ENCODE measurements at places on chromosomes 3 and 15.

DNA sequence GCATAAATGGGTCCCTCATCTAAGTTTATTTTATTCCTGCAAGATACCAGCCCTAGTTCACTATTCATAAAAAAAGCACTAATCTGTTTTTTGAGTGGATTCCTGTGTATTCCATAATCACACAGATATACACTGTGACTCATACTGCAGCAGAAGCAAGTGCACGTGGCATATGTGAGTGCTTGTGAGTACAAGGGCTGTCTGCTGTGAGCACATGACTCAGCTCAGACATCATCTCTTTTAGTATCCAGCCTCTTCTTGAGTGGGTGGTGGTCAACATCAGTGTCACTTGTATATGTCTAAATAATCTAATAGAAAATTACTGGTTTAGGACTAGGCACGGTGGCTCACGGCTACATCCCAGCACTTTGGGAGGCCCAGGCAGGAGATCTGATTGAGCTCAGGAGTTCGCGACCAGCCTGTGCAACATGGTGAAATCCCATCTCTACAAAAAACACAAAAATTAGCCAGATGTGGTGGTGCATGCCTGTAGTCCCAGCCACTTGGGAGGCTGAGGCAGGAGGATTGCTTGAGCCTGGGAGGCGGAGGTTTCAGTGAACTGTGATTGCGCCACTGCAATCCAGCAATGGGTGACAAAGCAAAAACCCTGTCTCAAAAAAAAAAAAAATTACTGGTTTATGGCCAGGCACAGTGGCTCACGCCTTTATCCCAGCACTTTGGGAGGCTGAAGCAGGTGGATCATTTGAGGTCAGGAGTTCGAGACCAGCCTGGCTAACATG is 49.8 kb downstream of the NIPA2 start:
- DNase-seq: peak; percentile 80

DNA sequence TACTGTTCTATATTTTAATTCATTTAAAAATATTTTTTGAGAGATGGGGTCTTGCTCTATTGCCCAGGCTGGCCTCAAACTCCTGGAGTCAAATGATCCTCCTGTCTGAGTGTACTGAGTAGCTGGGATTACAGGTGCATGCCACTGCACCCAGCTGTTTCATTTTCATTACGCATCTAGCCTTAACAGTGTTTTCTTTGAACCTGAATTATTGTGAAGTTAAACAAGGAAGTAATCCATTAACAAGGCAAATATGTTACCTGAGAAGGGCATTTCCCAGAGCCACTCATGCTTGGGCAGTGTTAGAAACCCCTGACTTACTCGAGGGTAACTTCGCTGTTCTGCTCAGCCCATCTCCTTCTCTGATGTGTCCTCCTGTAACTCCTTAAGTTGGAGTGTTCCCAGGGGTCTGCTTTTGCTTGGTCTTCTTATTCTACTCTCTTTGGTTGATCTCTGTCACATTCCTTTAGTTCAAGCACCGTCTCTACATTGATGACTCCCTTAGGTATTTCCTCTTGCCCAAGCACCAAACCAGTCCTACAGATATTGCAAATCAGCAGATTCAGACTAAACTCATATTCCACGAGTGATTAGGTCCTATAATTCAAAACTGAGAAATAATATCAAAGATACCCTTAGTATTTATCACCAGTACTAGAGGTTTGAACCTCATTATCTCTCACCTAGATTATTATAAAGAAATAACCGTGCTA is 107.9 kb downstream of the STAC start:
- DNase-seq: no peak

GRCh38 chr15:23762026-23762425 is 74.9 kb upstream of the NDN start:
- DNase-seq: no peak

DNA sequence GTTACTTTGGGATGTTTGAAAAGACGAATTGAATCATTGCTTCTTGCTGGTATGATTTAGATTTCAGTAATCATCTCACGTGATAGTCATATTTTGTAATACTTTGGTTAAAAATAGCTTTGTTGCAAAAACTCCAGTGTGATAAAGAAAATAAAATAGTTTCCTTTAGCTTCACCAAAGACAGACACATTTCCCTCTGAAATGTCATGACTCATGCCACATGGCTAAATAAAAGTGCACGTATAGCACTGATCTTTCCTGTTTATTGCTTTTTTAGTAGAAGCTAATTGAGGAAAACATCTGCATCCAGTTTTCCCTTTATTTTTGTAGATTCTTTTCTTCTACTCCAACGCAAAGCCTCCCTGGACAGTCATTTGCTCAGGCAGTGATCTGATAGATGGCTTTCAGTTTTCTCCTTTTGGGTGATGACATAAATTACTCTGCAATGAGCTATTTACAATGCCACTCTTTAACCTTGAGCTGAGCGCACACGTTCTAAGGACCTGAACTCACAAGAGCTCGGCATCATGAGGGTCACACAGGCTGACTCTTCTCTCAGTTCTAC is 84.9 kb downstream of the ARNT2 start:
- DNase-seq: peak; percentile 91

DNA sequence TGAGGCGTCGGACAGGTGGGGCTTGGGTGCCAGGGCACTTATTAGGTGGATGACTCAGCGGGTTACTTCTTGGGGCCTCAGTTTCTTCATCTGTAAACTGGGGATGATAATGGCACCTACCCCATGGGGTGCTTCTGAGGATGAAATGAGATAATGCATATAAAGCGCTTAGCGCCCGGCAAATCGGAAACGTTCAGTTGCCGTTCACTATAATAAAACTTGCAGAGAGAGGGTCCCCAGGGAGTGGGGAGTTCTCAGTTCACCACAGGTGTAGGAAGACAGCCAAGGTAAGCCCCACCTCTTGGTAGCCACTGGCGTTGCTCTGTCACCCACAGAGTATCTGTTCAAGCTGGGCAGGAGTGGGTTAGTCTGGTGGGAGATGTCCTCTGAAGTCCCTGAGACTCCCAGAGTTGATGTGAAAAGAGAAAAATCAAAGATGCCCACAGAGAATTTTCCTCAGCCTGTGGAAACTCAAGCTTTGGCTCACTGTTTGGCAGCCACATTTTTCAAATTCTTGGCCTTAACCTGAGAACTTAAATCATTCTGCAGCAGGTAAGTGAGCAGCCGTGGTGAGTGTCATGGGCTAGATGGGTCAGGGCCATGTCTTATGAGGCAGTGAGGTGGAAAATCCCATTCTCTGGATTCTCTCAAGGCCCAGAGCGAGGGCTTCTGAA is 221.5 kb upstream of the BHLHE40 start:
- DNase-seq: no peak

GRCh38 chr3:189787632-189788031 is 156.4 kb downstream of the TP63 start:
- DNase-seq: no peak

GRCh38 chr15:64989416-64990167 is at the start of gene SPG21:
Gene SPG21, minus strand, starts transcription at chr15:64989914. Its CDS starts 6,345 bp downstream, at chr15:64983569.
- peak; percentile 61 for DNase-seq

- DNase-seq: no peak
Observed at GRCh38 chr3:161489395-161489794, 7.2 kb upstream of the OTOL1 start.

DNA sequence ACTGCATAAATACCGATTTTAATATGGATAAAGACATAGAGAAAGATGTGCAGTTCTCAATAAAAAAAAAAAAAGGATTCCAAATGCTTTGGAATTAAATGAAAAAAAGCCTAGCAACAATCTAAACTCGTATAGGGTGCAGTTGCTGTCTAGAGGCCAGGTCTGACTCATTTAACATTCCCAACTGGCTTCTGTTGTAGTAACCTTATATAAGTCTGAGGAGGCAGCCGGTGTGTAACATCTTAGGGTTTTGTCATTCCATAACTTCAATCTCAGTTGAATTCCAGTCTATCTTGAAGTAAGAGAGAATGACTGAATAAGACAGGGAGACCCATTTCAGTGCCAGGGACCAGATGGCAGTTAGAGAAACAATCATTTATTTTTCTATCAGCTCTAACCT is 6.5 kb downstream of the PDCD10 start:
- DNase-seq: peak; percentile 51
